NCI-H2081 treated with DMSO at 0.1 percent for 48 hours (cell line): ENCODE measurements at places on chromosomes 3 and 15.

DNA sequence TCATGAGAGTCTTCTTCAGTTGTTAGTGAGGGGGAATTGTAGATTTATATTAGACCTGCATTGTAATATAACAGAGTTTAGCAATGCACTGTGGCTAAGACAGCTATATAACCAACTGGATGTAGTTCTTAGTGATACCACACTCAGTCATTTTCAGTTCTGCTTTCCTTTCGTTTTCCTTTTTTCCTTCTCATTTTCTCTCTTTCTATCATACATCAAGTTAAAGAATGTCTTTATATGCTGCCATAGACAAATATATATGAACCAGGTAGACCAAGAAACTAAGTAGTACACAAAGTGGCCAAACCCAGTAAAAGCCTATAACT lies 43.7 kb upstream of the CD47 start:
- no peak for DNase-seq

DNA sequence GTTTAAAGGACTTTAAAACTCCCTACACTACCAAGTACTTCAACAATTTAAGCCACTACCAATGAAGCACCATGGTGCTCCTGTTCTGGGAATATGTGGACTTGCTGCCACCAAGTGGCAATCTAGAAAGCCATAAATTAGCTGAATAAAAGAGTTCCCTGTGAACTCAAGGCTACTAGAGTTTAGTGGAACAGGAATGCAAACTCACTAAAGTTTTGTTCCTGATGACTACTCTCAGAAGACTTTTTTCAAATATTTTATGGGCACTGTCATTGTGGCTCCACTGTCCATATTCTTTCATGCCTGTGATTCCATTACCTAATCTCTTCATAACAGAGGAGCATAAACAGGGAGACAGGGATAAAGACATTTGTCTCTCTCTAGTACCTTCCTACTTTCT lies 63.9 kb downstream of the TMCC1 start:
- peak; percentile 41 for DNase-seq

DNA sequence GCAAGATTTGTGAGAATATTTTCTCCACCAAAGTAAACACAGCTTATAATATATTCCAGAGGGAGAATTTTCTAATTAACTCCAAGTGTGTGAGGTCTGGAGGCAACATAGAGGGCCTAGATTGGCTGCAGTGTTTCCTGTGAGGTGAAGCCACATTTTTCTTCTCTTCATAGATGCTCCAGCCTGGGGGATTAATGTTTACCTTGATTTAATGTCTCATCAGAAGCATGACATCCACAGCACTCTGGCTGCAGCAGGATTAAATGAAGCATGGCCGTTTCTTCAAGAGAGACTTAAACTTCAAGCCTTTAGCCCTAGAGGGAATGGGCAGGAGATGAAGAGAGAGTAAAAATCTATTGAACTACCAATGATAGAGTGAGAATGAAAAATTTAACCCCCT lies 137.9 kb upstream of the ZBTB20 start:
- DNase-seq: no peak

DNA sequence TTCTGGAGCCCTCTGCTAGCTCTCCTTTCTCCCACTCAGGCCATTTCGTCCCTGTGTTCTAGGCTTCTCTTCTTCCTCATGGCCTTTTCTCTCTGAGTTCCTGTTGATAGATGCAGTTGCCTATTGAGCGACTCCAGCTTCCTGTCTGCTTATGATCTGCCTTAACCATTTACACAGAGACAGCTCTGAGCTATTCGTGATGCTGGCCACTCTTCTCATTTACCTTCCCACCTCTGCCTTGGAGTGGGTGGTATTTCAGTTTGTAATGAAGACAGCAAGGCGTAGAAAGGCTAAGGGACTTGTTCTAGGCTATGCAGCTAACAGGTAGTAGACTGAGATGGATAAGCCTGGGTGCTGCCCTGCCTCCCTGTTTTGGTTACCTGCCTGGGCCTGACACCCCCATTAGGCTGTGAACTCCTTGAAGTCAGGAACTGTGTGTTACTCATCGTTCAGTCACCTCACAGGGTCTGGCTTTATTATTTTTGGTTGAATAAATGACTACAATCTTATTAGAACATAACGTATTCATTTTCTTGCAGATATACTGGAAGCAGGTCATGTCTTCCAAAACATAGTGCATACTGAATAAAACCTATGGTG lies 12.6 kb upstream of the ZBTB47 start:
- DNase-seq: no peak

DNA sequence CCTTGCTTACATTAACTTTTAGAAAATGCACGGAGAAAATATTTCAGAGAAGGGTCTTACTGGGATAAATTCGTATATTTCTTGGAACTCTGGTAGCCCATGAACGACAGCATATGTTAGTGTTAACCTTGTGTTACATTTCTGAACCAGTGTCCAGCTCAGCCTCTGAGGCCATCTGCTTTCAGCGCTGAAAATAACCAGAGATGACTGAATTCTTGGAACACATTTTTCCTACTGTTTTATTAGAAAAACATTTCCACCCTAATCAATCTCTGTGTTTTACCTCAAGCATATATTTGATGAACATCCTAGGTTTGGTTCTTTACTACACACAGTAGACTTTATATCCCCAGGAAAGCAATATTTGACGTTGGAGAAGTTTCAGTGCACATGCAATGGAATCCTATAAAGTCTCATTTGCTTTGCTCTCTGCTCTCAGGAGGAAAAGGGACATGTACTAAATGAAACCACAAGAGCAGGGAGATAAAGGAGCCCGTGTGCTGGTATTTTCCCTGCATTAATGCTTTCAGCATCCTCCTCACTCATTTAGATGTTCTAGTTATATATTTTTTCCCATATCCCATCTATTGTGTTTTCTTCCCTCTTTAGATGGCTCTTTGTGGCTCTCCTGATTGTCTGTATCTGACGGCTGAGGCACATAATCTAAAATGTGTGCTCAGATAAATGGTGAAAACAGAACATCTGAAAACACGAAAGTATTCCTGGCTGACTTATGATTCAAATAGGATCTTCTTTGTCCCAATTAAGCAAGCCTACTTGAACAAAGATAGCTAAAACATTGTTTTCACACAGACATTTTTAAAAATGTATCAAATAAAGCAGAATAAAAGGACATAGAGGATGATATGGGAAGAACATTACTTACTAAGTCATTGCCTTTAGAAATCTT lies 151.7 kb upstream of the KCNMB2 start:
- DNase-seq: no peak

- no peak for DNase-seq
These were observed 207.1 kb downstream of the GBE1 start for GRCh38 chr3:81554388-81554787.

- no peak for DNase-seq
These were observed 81.5 kb downstream of the TJP1 start for GRCh38 chr15:29740692-29741311.

DNA sequence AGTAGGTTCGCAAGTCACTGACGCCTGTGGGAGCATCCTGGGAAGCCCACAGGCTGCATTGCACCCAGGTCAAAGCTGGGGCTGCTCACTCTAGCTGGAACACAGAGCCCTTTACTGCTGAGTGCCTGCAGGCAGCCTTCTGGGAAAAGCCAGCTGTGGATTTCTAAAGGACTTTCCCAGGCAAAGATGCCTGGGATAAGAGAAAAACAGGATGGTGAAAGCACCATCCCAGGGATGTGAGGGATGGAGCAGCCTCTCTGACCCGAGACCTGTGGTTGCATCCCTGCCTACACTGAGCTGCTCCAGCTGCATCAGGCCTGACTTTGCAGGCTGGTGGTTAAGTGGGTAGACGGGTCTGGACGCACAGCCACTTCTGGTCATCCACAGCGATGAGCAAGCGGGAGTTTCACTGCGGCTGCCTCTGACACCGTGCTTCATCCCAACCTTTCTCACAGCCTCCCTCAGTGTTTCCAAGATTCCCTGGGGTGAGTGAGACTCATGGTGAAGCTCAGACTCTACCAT lies 52.5 kb upstream of the AMOTL2 start:
- no peak for DNase-seq

DNA sequence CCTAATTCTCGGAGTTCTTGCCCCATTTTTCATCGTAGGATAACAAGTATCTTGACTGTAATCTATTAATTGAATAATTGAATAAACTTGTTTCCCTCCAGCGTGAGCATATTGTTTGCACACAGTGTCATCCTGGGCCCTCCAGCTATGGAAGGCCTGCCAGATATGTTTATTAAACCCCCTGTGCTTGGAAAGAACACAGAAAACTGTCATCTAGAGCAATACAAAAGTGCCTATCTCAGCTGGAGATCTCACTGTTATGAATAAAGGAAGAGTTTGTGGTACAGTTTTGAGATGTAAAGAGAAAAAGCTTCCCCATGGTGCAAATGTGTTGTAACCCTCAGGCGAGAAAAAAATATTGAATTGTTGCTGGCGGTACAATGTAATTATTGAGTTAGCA lies 405.9 kb downstream of the SOX2 start:
- DNase-seq: peak; percentile 94

GRCh38 chr15:60912984-60913697 lies 316.0 kb downstream of the RORA start:
- DNase-seq: no peak

DNA sequence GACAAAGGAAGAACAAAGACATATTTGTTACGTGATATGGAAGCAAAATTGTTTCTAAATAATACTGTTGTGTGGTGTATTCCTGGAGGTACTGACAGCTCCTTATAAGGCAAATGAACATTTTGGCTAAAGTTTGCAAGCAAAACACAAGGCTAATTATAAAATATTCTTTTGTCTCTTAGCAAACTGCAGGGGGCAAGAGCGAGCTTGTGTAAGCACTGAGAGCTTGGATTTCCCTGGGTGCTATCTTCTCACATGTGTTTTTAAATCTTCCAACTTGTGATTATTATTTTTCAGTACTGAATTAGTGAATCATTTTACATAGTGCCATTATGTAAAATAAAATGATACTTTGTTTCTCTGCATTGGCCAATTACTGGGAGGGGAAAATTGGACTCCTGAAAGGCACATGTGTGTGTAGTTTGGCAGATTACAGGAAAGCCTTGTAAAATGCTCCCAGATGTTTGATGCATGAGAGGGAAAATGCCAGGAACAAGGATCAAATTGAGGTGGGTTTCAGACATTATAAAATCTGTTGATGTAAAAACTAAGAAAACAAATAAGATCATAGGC lies 611.5 kb downstream of the AGBL1 start:
- DNase-seq: no peak

- DNase-seq: no peak
These were observed 28.5 kb upstream of the RPL39L start for GRCh38 chr3:187167777-187168176.

- DNase-seq: no peak
These were observed 86.9 kb upstream of the RASGRP1 start for GRCh38 chr15:38651328-38652038.

DNA sequence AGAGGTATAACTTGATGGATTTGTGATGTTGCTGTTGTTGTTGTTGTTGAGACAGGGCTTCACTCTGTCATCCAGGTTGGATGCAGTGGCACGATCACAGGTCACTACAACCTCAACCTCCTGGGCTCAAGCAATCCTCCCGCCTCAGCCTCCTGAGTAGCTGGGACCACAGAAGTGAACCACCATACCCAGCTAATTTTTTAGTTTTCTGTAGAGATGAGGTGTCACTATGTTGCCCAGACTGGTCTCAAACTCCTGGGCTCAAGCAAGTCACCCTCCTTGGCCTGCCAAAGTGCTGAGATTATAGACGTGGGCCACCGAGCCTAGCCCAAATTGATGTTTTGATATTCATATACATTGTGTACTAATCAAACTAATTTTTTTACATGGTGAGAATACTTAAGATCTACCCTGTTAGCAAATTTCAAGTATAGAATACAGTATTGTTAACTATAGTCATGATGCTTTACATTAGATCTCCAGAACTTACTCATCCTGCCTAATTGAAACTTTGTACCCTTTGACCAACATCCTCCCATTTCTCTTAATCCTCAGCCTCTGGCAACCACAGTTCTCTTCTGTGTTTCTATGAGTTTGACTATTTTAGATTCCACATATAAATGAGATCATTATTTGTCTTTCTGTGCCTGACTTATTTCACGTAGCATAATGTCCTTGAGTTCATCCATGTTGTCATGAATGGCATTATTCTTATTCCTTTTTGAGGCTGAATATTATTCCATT lies 23.2 kb downstream of the LMCD1 start:
- no peak for DNase-seq

DNA sequence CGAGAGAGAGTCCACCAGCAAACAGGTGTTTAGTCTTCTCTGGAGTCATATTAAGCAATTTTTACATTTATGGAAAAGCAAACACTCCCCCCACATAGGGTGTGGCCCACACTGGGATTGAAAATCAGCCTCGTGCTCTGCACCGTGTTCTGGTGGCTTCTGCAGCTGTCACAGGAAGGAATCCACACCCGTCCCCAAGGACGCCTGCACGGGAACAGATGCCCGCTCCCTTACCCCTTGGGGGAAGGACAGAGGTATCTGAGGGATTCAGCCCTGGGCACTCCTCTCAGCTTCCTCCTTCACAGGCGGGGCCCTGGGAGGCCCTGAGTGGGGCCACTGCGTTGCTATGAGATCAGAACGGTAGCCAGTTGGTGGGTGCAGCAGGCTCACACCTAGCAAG lies 27.8 kb downstream of the LIPC start:
- no peak for DNase-seq

DNA sequence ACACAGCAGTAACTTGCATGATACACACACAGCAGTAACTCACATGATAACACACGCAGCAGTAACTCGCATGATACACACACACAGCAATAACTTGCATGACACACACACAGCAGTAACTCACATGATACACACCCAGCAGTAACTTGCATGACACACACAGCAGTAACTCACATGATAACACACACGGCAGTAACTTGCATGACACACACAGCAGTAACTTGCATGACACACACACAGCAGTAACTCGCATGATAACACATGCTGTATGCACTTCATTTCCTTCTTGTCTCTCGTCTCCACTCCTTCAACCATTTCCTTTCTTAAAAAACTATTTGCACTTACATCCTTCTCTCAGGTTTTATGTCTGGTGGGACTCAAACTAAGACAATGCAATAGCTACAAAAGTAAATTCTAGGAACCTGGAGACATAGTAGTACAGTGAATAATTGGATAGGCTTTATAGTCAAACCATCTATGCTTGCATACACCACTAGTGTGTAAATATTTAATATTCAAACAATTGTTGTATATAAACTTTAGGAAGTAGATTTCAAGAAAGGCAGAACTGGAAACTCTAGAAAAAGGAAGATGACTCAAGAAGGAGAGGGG lies 130.8 kb downstream of the UACA start:
- DNase-seq: no peak

DNA sequence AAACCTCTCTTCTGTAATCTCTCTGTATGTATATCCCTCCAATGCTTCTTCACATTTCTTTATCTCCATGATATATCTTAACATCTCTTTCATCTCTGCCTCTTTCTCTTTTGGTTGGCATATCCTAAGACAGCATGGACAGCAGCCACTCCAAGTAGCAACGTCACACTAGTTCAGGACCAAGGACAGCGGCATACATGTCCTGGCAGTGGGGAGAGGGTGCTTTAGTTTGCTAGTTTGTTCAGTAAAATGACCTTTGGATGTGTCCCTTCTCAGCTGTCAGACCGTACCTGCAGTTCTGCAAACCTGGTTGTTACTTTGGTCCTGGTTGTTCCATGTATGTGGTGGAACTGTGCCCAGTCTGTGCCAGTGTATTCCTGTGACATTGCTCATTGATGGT lies 225.6 kb upstream of the ROPN1 start:
- no peak for DNase-seq
